ENCODE measurements at places on chromosomes 5 and 9. TPM values are rescaled to one million over a fixed set of nuclear protein-coding genes. Genes with fewer than 3 reads are reported as not detected.

Gene PRSS3
- not detected for total RNA-seq

Gene KDM4C
- total RNA-seq, result 57.4 TPM

Gene CAAP1
- total RNA-seq, result 19.3 TPM

Gene PCDHGA2
- total RNA-seq, result 6.9 TPM

Gene ADAMTS16
- 0.62 TPM for total RNA-seq

Gene QRFP
- total RNA-seq, result not detected

Gene DTWD2
- total RNA-seq, result 13.9 TPM

Gene ASS1
- 9.8 TPM for total RNA-seq

Gene NXNL2
- 0.78 TPM for total RNA-seq
